Thyroid gland (tissue), 4 donors: ENCODE measurements at places on chromosomes 1 and 21. TPM values are rescaled to one million over a fixed set of nuclear protein-coding genes. Genes with fewer than 3 reads are reported as not detected.

LRRC52 gene
- not detected for total RNA-seq

IVL gene
- not detected for total RNA-seq

VTCN1 gene
- not detected for total RNA-seq

TOR1AIP1 gene
- total RNA-seq: 106 TPM

PDZK1IP1 gene
- total RNA-seq: 3.0 TPM

LRRC3 gene
- total RNA-seq: 0.89 TPM

COL9A2 gene
- total RNA-seq: 9.0 TPM

DNA sequence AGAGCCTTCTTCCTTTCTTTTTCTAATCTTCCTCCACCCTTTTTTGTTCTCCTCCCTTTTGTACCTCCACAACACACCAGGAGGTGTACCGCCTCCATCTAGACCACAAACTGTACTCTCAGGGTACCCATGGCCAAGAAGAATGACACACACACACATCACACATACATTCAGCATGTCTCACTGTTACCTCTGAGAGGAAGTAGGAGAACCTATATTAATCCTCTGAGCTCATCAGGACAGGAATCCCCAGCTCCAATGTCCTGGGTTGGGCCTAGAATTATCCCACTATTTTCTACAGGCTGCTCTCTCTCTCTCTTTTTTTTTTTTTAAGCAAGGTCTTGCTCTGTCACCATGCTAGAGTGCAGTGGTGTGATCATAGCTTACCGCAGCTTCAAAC, 36.7 kb downstream of the ATP2B4 start:
- no peaks in the 10 kb centered on the region for H3K27me3 ChIP-seq
- H3K4me3 ChIP-seq: no peak overlapping the region
- H3K27ac ChIP-seq: no peak overlapping the region
- H3K36me3 ChIP-seq: no peaks in the 10 kb centered on the region

DNA sequence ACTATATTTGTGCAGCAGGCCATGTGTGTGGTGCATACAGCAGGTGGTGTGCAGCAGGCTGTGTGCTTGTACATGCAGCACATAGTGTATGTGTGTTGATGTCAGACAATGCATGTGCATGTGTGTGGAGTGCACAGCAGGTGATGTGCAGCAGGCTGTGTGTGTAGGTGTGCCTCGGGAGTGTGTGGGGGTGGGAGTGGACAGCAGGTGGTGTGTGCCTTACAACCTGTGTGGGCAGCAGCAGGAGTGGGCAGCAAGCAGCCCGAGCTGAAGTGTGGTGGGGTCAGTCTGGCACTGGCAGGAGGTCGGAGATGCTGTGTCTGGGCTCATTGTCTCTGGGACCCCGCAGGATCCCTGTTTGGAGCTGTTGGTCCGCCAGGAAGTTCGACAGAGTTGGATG, 29.6 kb downstream of the PTPRF start:
- no peak overlapping the region for H3K27ac ChIP-seq
- H3K27me3 ChIP-seq: no peaks in the 10 kb centered on the region
- peaks cover 17% of the 10 kb centered on the region for H3K4me1 ChIP-seq

GRCh38 chr1:217026531-217026930, 303.3 kb upstream of the ESRRG start:
- no peaks in the 10 kb centered on the region for H3K27me3 ChIP-seq
- H3K4me1 ChIP-seq: peaks cover 11% of the 10 kb centered on the region
- no peak overlapping the region for H3K4me3 ChIP-seq
- no peaks in the 10 kb centered on the region for H3K36me3 ChIP-seq
- no peak for DNase-seq

GRCh38 chr1:40715491-40716059, 24.1 kb downstream of the NFYC start:
- H3K4me1 ChIP-seq: peaks cover 67% of the 10 kb centered on the region
- no peak for DNase-seq
- no peak overlapping the region for H3K4me3 ChIP-seq

- no peak overlapping the region for H3K27ac ChIP-seq
- no peaks in the 10 kb centered on the region for H3K27me3 ChIP-seq
- DNase-seq: no peak
- H3K36me3 ChIP-seq: peaks cover 12% of the 10 kb centered on the region
- no peak overlapping the region for H3K4me3 ChIP-seq
- no peaks in the 10 kb centered on the region for H3K4me1 ChIP-seq
Observed at GRCh38 chr21:26050857-26051256, 119.7 kb downstream of the APP start.

- H3K4me1 ChIP-seq: peaks cover 9% of the 10 kb centered on the region
- no peak for DNase-seq
- H3K27me3 ChIP-seq: no peaks in the 10 kb centered on the region
- no peak overlapping the region for H3K4me3 ChIP-seq
- no peaks in the 10 kb centered on the region for H3K36me3 ChIP-seq
Observed at GRCh38 chr1:245869847-245870246, 637.2 kb downstream of the SMYD3 start.

- H3K27me3 ChIP-seq: no peaks in the 10 kb centered on the region
- H3K36me3 ChIP-seq: no peaks in the 10 kb centered on the region
- H3K4me1 ChIP-seq: no peaks in the 10 kb centered on the region
- H3K4me3 ChIP-seq: no peak overlapping the region
- DNase-seq: peak; percentile 10
- H3K27ac ChIP-seq: no peak overlapping the region
Observed at GRCh38 chr1:11594222-11594621, 60.0 kb downstream of the FBXO2 start.

GRCh38 chr1:192580351-192580962, 4.9 kb downstream of the RGS1 start:
- no peaks in the 10 kb centered on the region for H3K36me3 ChIP-seq
- H3K27me3 ChIP-seq: no peaks in the 10 kb centered on the region
- no peak for DNase-seq
- H3K27ac ChIP-seq: no peak overlapping the region
- H3K4me1 ChIP-seq: peaks cover 3% of the 10 kb centered on the region
- H3K4me3 ChIP-seq: no peak overlapping the region

DNA sequence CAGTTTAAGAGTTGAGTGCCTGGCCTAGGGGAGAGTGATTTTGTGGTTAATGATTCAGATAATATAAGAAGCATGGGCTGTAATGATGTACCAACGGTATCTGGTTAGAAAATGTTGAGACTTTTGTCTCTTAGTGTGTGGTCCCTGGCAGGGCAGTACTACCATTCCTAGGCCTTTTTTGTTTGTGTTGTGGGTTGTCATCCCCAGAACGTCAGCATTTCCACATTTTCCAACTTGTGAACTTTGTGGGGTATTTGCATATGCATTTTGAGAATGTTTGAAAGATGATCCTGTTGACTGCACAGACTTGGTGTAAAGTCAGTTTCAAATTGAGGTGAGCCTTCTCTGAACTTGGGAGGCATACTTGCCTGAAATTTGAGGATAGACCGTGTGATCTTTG, 11.4 kb downstream of the NEK7 start:
- H3K27ac ChIP-seq: no peak overlapping the region
- H3K4me1 ChIP-seq: peaks cover 4% of the 10 kb centered on the region
- H3K36me3 ChIP-seq: no peaks in the 10 kb centered on the region
- no peaks in the 10 kb centered on the region for H3K27me3 ChIP-seq

- no peak overlapping the region for H3K4me3 ChIP-seq
- H3K36me3 ChIP-seq: no peaks in the 10 kb centered on the region
- no peak for DNase-seq
- H3K27me3 ChIP-seq: no peaks in the 10 kb centered on the region
- no peak overlapping the region for H3K27ac ChIP-seq
Observed at GRCh38 chr1:115314765-115315164, 23.3 kb downstream of the NGF start.

- H3K4me1 ChIP-seq: peaks cover 46% of the 10 kb centered on the region
- H3K36me3 ChIP-seq: no peaks in the 10 kb centered on the region
- H3K27ac ChIP-seq: peak overlapping the region; percentile 70
- H3K27me3 ChIP-seq: no peaks in the 10 kb centered on the region
- peak; percentile 57 for DNase-seq
Observed at GRCh38 chr1:185487026-185487425, 170.0 kb upstream of the IVNS1ABP start.
